Panc1 (cell line): ENCODE measurements at places on chromosomes 3 and 15. TPM values are rescaled to one million over a fixed set of nuclear protein-coding genes. Genes with fewer than 3 reads are reported as not detected.

Gene AGTR1
- 0.28 TPM for total RNA-seq

Gene ACAN
- 0.03 TPM for total RNA-seq

Gene MRPL3
- total RNA-seq = 129 TPM

Gene VPS8
- total RNA-seq = 72.3 TPM

Gene STRA6
- 1.1 TPM for total RNA-seq

Gene PIK3CA
- total RNA-seq = 27.6 TPM

Gene KBTBD8
- total RNA-seq = 0.98 TPM

Gene CHRNA7
- total RNA-seq = 3.3 TPM

Gene MPI
- total RNA-seq = 45.8 TPM

Gene SEMA3F
- total RNA-seq = 69.6 TPM

Gene CCDC80
- total RNA-seq = 0.64 TPM

Gene SENP7
- 10.1 TPM for total RNA-seq

Gene PLA2G4D
- not detected for total RNA-seq

Gene SV2B
- not detected for total RNA-seq

Gene GOLGA8Q
- 1.1 TPM for total RNA-seq

Gene SMARCC1
- total RNA-seq = 84.2 TPM

Gene SERINC4
- not detected for total RNA-seq

Gene LMCD1
- total RNA-seq = 24.8 TPM

Gene C15orf61
- 5.6 TPM for total RNA-seq

Gene GRAMD1C
- 3.9 TPM for total RNA-seq

Gene ENTPD3
- not detected for total RNA-seq

Gene GXYLT2
- total RNA-seq = 6.1 TPM

Gene GHSR
- total RNA-seq = not detected

Gene RYR3
- not detected for total RNA-seq

Gene ANKRD28
- 89.3 TPM for total RNA-seq

Gene HRH1
- 4.6 TPM for total RNA-seq

Gene CLDN16
- not detected for total RNA-seq

Gene DYNLT2B
- 41.4 TPM for total RNA-seq

Gene GRIP2
- total RNA-seq = 6.5 TPM

Gene CPN2
- total RNA-seq = 0.08 TPM

Gene MKRN3
- total RNA-seq = 7.9 TPM

Gene MELTF
- total RNA-seq = 18.7 TPM

Gene MYL3
- total RNA-seq = not detected

Gene KLHL40
- not detected for total RNA-seq

Gene CADPS
- total RNA-seq = not detected

Gene PTX3
- 2.1 TPM for total RNA-seq

Gene PLIN1
- 0.44 TPM for total RNA-seq

Gene MESP1
- total RNA-seq = 6.4 TPM

Gene COLQ
- total RNA-seq = 0.64 TPM

Gene XIRP1
- not detected for total RNA-seq

Gene MRAS
- 14.2 TPM for total RNA-seq

Gene GPR171
- total RNA-seq = not detected

Gene AADACL2
- not detected for total RNA-seq

Gene TTC21A
- total RNA-seq = 7.7 TPM

Gene ARHGEF26
- total RNA-seq = 2.0 TPM
